ENCODE measurements at places on chromosomes 6 and 20. TPM values are rescaled to one million over a fixed set of nuclear protein-coding genes. Genes with fewer than 3 reads are reported as not detected.

GRCh38 chr6:85065831-85066230, 301.4 kb upstream of the TBX18 start:
- no peak overlapping the region for H3K4me3 ChIP-seq
- H3K4me1 ChIP-seq, result peaks cover 5% of the 10 kb centered on the region
- DNase-seq, result no peak
- H3K36me3 ChIP-seq, result no peaks in the 10 kb centered on the region
- H3K27ac ChIP-seq, result no peak overlapping the region

- no peak overlapping the region for H3K27ac ChIP-seq
- no peaks in the 10 kb centered on the region for H3K36me3 ChIP-seq
- H3K4me1 ChIP-seq, result peaks cover 5% of the 10 kb centered on the region
- no peaks in the 10 kb centered on the region for H3K27me3 ChIP-seq
Observed at GRCh38 chr20:33408313-33408712, 7.0 kb upstream of the CDK5RAP1 start.

DNA sequence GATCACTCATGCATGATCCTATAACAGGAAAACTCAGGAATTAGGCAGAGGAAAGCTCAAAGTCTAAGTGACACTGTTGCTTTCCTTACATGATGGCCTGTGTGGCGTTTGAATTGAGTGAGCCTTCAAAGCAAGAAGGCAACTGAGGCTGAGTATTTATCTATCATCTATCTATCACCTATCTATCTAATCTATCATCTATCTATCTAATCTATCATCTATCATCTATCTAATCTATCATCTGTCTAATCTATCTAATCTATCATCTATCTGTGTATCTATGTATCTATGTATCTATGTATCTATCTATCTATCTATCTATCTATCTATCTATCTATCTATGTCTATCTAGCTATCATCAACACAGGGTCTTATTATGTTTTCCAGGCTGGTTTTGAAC, 41.8 kb upstream of the BCLAF1 start:
- no peak overlapping the region for H3K27ac ChIP-seq
- no peaks in the 10 kb centered on the region for H3K36me3 ChIP-seq
- no peaks in the 10 kb centered on the region for H3K27me3 ChIP-seq
- no peak for DNase-seq
- no peaks in the 10 kb centered on the region for H3K4me1 ChIP-seq

GRCh38 chr20:11972478-11972877, 54.8 kb downstream of the BTBD3 start:
- no peaks in the 10 kb centered on the region for H3K27me3 ChIP-seq
- H3K4me1 ChIP-seq, result no peaks in the 10 kb centered on the region
- H3K4me3 ChIP-seq, result no peak overlapping the region
- H3K27ac ChIP-seq, result no peak overlapping the region
- DNase-seq, result no peak

GRCh38 chr20:49179368-49180277, 8.5 kb downstream of the STAU1 start:
- no peak for DNase-seq
- H3K27ac ChIP-seq, result no peak overlapping the region
- H3K4me3 ChIP-seq, result no peak overlapping the region
- H3K4me1 ChIP-seq, result no peaks in the 10 kb centered on the region
- H3K27me3 ChIP-seq, result no peaks in the 10 kb centered on the region

GRCh38 chr20:19621072-19621471, 137.0 kb upstream of the RIN2 start:
- H3K4me1 ChIP-seq, result no peaks in the 10 kb centered on the region
- H3K36me3 ChIP-seq, result no peaks in the 10 kb centered on the region
- H3K27me3 ChIP-seq, result peaks cover 39% of the 10 kb centered on the region

- H3K27ac ChIP-seq, result no peak overlapping the region
- peaks cover 42% of the 10 kb centered on the region for H3K36me3 ChIP-seq
- H3K27me3 ChIP-seq, result no peaks in the 10 kb centered on the region
- no peak for DNase-seq
Observed at GRCh38 chr20:32829311-32830005, 9.7 kb downstream of the MAPRE1 start.

HELZ2 gene
- total RNA-seq, result 44.0 TPM
